ENCODE measurements at places on chromosomes 7 and 10.

GRCh38 chr7:66529883-66530610 is 98.6 kb upstream of the KCTD7 start:
- no peak for DNase-seq

DNA sequence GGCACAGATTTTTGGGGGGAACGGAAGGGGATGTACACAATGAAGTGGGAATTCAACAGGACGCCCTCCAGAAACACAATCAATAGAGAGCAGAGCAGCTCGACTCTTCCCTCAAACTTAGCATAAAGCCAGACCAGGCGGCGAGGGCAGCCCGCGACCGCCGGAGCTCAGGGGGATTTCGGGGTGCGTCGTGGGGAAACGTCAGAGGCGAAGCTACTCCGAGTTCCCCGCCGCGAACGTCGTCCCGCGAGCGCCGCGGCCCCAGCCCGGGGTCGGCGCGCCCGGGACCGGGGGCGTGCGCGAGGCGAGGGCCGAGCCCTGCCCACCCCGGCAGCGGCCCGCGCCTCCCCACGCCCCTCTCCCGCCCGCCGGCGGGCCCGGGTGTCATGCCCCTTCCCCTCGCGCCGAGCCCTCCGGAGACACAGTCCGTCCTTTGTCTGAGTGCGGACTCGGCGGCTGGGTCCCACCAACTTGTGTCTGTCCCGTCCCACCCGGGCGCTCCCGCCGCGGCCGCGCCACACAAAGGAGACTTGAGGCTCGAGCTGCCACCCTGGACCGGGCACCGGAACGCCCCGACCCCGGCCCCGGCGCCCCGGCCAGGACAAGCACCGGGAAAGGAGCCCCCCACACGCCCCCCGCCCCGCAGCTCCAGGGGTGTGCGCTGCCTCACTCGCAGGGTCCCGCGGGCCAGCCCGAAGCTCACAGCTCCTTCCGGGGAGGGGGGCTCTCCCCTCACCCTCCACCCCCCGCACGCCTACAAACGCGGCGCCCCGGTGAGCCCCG is 634 bp downstream of the EZH2 start:
- no peak for DNase-seq

GRCh38 chr7:100640517-100641440 is 573 bp downstream of the TFR2 start:
- DNase-seq, result no peak

DNA sequence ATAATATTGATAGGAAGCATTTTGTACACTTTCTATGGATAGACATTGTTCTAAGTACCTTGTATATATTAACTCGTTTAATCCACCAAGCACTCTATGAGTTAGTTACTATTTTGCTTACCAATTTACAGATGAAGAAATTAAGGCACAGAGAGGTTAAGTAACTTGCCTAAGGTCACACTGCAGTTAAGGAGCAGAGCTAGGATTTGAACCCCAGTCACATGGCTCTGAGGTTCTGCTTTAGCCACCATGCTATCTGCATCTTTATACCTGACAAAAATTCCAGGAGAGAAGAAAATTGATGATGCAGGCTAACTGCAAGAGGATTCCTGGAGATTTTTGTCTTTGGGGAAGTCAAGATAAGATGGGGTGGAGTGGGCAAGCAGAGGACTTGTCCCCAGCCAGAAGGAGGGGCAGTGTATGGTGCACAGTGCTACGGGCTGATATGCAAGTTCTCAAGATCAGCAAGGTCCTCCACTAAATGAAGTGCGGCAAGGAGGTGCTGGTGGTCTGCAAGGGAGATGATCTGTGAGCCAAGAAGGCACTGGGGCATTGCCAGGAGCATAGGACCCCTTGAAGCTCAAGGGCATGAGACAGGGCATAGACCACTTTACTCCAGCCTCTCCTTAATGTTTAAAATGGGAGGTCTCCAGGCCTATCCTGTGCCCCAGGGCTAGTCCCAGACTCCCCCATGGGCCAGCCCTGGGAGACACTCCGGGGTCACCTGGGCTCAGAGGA is 430.6 kb downstream of the RPS24 start:
- no peak for DNase-seq

- DNase-seq, result no peak
Observed at GRCh38 chr10:121683816-121684215, 85.6 kb upstream of the FGFR2 start.

- DNase-seq, result no peak
Observed at GRCh38 chr7:39102234-39102633, 124.5 kb downstream of the POU6F2 start.

DNA sequence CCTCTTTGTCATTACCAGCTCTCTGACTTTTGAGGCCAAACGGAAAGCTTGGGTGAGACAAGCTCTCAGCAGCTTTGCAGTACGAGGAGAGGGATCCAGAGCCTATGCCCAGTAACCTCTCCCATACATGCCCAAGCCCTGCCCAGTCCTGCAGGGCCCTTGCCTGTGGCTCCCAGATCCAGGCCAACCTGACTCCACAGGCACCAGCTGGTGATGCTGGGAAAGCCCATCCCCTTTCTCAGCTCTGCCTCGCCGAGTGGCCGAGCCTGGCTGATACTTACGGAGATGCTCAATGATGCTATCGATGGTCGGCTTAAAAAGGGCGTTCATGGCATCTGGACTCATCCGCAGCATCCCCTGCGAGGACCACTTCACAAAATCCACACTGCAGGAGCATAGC is 55.4 kb downstream of the PNLIPRP2 start:
- DNase-seq, result no peak

DNA sequence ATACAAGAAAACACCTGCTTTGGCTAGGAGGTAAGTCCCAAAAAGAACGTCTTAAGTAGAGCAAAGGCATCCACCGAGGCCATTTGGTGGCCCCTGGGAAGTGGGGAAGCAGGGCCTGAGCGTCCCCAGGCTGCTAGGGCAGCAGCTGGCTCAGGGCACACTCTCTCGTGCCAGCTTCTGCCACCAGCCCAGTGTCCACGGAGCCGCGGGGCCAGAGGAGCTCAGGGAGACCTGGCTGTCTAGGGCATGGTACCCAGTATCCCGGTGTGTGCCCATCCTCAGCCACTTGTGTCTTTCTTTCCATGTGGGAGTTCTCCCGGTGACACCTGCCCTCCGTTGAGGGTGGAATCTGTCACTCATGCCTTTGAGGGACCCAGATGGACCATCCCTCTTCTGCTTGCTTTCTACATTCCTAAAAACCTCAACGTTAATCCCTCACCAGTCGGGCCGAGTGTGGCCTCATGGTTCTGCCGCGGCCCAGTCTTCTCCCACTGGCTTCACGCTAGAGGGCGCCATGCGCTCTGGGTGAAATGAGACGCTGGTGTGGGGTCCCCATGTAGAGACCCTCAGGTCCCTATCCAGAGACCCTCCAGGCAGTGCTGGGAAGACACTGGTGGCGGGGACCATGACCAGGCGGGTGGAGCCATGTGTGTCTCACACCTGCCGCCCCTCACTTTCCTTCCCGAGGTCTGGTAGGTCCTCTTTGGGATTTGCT is 9.5 kb upstream of the AP5Z1 start:
- no peak for DNase-seq

DNA sequence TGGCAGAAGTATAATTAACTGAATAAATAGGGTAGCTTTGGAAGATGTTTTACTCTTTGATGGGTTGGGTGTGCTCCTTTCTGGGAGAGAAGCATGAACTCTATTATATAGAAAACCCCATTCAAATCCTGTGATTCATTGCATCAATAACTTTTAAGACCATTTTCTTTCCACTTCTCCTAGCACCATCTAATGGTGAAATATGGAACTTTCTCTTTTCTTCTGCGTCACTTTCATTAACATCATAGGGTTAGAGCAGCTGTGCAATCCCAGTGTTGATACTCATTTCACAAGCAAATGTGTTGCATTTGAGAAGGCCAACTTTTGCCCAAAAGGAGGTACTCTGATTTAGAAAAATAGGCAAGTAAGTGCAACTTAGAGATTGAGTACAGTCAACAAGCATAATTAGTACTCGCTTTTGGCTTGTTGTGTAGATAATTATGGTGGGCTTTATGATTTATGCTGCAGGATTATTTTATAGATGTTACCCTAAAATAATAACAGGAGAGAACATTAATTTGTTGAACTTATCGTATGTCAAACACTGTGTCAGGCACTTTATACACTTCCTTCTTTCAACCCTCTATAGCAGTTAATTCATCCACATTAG is 92.9 kb downstream of the CPED1 start:
- peak; percentile 74 for DNase-seq

GRCh38 chr10:72312865-72313391 is 39.2 kb downstream of the DDIT4 start:
- no peak for DNase-seq

GRCh38 chr10:75624638-75625037 is 193.2 kb downstream of the LRMDA start:
- no peak for DNase-seq

DNA sequence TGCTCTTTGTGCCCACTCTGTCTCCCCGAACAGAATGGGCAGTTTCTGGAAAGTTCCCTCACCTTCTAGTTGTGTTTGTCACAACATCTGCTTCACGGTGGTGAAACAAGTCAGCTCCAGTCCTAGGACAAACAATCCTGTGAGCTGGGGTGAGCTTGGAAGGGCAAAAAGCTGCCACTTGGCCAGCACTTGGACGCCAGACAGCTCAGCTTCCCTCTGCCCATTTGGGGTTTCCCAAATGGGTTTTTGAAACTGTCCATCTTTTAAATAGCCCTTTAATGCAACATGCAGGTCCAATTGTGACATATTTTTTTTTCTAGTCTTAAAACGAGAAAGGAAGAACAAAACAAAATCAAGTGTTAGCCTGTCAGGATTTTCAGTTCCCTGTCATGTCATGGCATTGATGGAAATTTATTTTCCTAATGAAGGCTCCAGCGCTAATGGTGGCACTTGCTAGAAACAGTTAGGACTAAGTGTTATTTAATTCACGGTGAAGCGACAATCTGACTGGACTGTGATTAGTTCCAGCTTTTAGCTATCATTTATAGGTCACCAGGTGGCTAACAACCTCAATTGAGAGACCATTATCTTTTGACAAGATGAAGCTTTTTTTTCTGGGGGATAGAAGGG is 181.7 kb downstream of the MYOF start:
- no peak for DNase-seq

DNA sequence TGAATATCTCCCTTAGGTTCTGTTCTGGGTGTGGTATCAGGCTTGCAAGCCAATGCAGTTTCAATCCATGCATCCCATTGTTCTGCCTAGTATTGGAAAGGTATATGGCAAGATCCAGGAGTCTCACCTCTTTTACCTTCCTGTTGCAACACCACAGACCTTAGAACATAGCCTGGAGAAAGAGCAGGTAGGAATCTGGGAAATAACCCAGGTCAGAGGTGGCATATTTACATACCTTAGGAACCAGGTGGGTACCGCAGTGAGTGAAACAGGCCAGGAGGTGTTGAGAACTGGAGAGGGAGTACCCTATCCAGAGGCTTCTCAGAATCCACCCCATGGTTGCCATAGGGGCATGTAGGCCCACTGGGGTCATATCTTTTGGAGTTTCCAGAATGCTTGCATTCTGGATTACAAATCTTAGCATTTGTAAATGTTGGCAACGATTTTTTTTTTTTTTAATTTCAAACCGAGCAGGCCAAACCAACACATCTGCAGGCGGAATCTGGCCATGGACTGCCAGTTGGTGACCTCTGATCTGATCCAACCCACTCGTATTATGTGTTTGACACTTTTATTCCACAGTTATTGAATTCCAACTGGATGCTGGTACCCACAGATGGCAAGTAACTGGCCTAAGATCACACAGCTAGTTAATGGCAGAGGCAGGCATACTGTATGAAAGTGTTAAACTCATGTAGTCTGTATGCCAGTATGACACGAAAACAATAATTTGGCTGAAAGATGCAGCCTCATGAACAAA is 180.3 kb upstream of the TCF7L2 start:
- no peak for DNase-seq

DNA sequence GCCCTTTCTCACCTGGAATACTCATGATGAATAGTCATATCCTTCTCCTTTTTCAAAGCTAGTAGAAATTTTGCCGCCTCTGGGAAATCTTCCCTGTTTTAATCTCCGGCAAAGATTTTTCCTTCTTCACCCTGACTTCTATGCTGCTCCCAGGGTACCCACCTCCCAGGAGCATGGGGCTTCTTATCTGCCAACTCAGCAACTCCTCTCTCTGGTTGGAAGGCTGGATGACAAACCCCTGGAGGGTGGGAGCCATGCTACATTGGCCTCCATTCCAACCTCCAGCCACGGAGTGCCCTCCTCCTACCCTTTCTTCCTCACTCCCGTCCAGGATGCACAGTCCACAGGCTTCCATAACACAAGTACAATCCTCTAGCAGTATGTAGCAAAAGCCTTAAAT is 19.9 kb downstream of the NEUROG3 start:
- no peak for DNase-seq

DNA sequence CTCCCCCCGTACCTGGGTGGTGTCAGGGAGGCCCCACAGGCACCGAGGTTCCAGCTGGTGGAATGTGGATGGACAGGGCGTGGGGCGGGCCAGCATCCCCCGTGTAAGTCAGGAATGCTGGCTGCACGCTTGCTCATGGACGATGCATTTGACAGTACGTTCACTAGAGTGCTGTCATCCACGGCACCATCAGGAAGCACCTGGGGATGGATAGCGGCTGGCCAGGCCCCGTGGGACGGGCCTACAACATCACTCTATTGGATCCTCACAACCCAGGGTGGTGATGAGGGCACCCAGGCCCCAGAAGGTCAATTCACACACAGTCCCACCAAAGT is 63.6 kb downstream of the INSIG1 start:
- DNase-seq, result no peak

GRCh38 chr10:80408242-80409101 is at the start of gene PRXL2A:
PRXL2A (plus strand) TSS chr10:80408551; CDS start chr10:80420468, 11,917 bp downstream.
- DNase-seq, result peak; percentile 44
